ENCODE measurements at places on chromosomes 1 and 21.

GRCh38 chr1:15341634-15342407 lies 67.9 kb upstream of the EFHD2 start:
- DNase-seq, result no peak

GRCh38 chr1:172544481-172545104 lies 11.6 kb downstream of the SUCO start:
- no peak for DNase-seq

DNA sequence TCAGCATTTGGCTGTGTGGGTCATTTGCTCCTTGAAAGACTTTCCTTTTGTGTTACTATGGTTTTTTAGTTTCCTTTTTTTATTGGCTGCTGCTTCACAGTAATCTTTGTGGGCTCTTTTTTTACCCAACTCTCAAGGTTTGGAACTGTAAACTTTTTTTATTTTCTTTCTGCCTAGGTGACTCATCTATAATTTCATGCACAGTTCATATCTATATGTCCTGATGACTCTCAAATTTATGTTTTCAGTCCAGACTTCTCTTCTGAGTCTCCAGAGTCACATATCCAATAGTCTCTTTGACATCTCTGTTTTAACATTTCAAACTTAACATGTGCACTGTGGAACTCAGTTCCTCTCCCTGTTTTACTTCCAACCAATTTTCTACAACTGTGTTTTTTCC lies 83.4 kb downstream of the ATF6 start:
- DNase-seq, result no peak

- DNase-seq, result no peak
Measured at GRCh38 chr21:26933448-26933847, 33.4 kb downstream of the ADAMTS5 start.

DNA sequence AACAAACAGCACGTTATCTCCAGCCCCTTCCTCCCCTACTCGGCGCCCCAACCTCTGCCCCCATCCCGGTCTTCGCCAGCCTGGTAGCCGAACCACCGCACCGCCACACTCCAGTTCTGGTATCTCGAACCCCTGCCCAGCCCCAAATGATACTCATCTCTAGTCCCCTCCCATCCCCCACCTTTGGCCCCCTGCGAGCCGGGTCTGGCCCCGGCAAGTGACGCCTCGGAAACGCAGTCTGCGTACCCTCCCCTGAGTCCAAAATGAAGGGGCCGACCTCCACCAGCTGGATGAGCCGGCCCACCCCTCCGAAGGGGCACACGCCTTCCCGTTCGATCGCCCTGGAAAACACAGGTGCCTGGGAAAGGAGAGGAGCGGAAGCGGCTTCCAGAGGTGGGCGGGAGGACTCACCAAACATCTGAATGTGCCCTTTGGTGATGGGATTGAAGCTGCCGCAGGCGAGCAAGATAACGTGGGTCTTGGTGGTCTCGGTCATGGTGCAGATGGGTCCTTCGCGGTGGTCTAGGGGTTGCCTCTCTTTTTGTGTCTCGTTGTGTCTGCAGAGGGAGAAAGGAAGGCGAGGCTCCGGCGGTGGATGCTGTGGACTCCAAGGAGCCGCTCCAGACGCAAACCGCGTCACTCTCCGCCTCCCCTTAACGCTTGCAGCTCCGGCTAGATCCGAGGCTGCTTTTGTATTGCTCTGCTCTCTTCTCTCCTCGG lies at the start of gene NMNAT2:
Gene NMNAT2, minus strand, starts transcription at position 609 of the 720 bp plus-strand sequence. Its CDS starts 113 bp downstream, at position 496.
- no peak for DNase-seq

GRCh38 chr1:211359876-211360275 lies 33.2 kb downstream of the TRAF5 start:
- DNase-seq, result no peak

- DNase-seq, result no peak
Measured at GRCh38 chr1:21162740-21163464, 13.8 kb downstream of the EIF4G3 start.

DNA sequence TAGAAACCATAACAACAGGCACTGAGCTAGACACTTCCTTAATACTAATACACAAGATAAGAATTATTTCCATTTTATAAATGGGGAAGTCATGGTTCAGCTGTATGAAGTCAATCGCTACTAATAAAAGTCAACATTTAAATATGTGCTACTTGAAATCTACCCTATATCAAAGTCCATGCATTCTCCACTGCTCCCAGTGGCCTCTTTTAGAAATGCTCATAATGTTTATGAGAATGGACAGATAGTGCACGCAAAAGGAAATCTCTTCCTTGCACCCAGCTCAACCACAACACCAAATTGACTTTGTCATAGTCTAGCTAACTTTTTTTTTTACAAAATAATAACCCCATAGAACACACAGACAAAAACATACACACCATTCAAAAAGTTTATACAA lies 281.7 kb upstream of the CXADR start:
- no peak for DNase-seq

DNA sequence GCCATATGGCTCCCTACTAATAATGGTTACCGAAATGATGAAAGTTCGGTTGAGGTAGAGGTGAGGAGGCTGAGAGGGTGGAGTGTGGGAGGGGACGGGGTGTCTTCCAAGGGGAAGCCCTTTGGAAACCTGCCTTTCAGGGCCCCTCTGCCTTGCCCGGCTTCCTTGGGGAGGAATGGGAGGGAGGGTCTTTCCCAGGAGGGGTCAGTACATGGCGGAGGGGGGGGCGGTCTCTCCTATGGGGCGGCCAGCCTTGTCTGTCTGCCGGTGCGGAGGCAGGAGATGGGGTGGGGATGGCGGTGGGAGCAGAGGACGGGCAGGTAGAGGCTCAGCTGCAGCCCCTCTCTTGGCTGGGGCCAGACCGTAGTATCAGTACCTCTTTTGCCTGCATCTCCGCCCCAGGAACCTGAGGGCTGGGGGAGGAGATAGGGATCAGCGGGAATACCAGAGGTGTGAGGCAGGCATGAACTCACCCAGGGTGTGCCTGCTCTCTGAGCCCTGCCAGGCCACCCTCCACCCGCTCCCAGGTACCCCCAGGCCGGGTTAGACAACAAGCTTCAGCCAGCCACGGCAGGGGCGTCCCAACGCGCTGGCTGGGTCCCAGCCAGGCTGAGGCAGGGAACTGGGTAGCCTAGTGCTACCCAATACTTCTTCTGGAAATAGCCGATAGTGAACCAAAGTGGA lies 79.4 kb upstream of the POU3F1 start:
- no peak for DNase-seq

Measured in globus pallidus (tissue), 1 donor.